ENCODE measurements at places on chromosomes 12 and 14.

GRCh38 chr14:35682802-35683201, 126.3 kb downstream of the RALGAPA1 start:
- DNase-seq: no peak

GRCh38 chr12:28795311-28795710, 353.8 kb upstream of the FAR2 start:
- DNase-seq: no peak

- DNase-seq: no peak
These were observed 38.2 kb upstream of the FBLN5 start for GRCh38 chr14:91985521-91986255.

DNA sequence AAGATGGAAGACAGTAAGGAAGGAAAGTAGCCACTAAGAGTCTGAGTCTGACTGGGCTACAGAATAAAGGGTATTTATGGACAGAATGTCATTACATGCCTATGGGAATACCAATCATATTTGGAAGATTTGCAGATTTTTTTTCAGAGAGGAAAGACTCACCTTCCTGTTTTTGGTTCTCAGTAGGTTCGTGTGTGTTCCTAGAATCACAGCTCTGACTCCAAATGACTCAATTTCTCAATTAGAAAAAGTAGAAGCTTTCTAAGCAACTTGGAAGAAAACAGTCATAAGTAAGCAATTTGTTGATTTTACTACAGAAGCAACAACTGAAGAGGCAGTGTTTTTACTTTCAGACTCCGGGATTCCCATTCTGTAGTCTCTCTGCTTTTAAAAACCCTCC, 15.4 kb upstream of the PAPLN start:
- DNase-seq: no peak
